BJ (cell line): ENCODE measurements at places on chromosomes 16 and 17. TPM values are rescaled to one million over a fixed set of nuclear protein-coding genes. Genes with fewer than 3 reads are reported as not detected.

- DNase-seq, result no peak
Observed at GRCh38 chr16:7638306-7638705, 305.7 kb downstream of the RBFOX1 start.

DNA sequence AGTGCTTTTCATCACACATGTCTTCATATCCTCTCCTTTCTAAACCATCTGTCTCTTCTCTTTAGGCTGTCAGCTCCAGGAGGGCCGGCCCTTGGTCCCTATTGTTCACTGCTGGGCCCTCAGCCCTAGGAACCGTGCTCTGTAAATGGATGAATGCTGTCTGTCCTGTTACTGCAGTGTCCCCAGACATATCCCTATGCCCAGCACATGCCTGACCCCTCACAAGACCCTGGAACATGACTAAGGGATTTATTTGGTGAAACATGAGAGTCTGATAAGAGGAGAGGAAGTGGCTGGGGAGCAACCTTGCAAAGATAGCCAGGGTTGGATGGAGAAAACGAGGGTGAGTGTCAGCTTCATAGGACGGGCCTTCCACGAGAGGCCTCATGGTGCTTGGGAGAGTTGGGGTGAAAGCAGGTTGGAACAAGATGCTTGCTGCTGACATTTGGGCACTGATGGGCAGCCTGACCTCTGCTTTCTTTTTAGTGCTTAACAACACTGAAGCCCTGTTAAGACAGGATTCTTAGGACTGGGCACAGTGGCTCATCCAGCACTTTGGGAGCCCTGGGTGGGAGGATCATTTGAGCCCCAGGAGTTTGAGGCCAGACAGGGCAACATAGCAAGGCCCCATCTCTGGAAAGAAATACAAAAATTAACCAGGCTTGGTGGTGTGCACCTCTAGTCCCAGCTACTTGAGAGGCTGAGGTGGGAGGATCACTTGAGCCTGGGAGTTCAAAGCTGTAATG is 39.0 kb downstream of the ABCC1 start:
- DNase-seq, result no peak

GRCh38 chr16:65274566-65274965 is 152.7 kb upstream of the CDH11 start:
- DNase-seq, result peak; percentile 7

DNA sequence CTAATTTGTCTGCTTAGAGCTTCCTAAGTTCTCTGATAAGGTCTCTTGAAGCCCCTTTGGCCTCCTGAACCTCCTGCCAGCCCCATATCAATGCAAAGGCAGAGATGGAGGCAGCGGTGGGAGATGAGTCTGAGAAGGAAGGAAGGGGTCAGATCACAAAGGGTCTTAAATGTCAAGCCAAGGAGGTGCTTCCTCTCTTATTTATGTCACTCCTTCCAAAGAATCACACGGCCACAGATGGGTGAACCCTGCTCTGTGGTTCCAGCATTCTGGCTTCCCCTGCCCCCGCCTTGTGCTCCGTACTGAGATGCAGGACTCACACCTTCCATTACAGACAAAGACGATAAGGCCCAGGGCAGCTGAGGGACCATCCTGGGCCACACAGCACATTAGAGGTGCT is 96.3 kb downstream of the GSG1L start:
- no peak for DNase-seq

GRCh38 chr17:1272701-1273100 is 2.5 kb downstream of the BHLHA9 start:
- no peak for DNase-seq

GRCh38 chr17:66655861-66656260 is 179.1 kb upstream of the CACNG5 start:
- no peak for DNase-seq

DNA sequence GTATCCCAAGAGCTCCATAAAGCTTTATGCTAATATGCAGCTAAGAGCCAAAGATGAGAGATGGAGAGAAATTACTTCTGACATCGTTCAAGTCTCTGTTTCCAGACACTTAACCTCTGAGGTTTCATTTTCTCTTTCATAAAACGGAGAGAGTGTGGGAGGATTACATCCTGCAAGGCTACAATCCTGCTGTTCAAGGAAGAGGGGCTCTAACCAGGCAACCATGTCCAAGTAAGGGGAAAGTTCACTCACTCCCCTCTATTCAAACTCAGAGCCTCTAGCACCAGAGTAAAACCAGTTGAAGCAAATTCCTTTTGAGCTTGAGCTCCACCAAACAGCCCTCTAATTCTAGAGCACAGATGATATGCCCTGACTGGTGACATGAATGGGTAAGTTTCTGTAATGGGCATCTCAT is 397.4 kb downstream of the NPIPA8 start:
- DNase-seq, result no peak

GRCh38 chr16:87012954-87013938 is 303.9 kb downstream of the C16orf95 start:
- DNase-seq, result no peak

PIPOX gene
- 0.40 and 1.1 TPM in 2 replicates for polyA plus RNA-seq

CDC6 gene
- 5.6 and 9.8 TPM in 2 replicates for polyA plus RNA-seq
